ENCODE measurements at places on chromosomes 5 and 9.
A peak's percentile ranks its signal among the peaks of the same experiment; 100 is the strongest.

DNA sequence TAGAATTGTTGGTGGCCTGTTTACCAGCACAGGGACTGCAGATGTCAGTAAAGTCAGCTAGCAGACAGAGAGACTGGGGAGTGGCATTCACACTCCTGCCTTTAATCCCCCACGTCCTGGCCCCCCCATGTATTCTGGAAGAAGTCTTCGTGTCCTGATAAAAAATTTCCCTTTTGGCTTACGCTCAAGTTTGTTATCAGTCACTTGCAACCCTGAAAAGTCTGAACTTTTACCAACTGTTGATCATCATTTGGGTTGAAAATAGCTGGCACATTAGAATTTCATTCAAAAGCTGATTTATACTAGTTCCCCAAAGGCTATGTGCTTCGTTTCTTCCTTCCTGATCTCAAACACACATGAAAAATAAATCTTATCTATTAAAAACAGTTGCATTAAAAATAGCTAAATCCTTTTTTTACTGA, 5.8 kb upstream of the CRHBP start:
- no peak for DNase-seq

DNA sequence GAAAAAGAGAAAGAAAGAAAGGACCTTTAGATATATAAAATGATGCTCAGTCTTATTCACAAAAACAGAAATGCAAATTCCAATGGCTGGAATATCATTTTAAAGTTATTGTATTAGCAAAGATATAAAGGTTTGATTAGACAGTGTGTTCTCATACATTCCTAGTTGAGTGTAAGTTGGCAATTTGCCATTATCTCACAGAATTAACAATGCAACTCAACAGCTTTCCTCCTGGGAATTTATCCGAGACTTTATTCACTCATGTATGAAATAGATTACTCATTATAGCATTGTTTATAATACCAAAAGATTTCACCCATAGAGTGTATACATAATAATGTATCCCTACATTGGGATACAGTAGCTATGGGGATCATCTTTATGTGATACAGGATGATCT, 27.1 kb upstream of the MLLT3 start:
- no peak for DNase-seq

DNA sequence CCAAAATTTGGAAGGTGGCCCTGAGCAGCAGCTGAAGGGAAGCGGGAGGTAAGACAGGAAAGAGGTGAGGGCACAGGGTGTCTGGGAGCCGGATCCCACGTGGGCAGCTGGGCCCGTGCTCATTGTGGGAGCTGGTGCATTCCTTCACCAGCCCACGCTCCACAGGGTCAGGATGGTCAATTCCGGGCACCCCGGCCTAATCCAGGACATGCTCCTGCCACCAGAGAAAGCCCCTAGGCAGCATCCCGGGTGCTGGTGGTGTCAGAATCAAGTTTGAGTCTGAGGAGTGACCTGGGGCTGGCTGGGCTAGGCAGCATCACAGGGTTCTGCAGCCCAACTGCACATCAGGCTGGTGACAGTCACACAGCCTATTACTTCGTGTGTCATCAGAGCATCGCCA, 7.1 kb upstream of the PDCD6 start:
- no peak for DNase-seq

DNA sequence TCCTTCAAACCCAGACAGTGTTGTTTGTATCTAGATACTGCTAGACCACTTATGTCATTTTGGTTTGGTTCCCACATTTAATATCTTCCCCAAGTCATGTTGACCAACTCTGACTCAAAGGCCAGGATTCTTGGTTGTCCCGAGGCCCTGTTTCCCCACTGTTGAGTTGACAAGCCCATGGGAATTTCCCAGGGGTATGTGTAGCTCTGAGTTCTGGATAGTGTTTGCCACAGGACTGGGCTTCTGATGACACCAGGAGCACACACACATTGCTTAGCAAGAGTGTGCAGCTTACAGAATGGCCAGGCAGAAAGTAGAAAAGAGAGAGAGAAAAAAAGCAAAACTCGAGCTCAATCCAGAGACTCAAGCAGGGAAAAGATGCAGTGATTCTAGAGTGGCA, 214.4 kb downstream of the NXNL2 start:
- no peak for DNase-seq

GRCh38 chr5:79521156-79521555, 7.2 kb upstream of the HOMER1 start:
- DNase-seq, result no peak

DNA sequence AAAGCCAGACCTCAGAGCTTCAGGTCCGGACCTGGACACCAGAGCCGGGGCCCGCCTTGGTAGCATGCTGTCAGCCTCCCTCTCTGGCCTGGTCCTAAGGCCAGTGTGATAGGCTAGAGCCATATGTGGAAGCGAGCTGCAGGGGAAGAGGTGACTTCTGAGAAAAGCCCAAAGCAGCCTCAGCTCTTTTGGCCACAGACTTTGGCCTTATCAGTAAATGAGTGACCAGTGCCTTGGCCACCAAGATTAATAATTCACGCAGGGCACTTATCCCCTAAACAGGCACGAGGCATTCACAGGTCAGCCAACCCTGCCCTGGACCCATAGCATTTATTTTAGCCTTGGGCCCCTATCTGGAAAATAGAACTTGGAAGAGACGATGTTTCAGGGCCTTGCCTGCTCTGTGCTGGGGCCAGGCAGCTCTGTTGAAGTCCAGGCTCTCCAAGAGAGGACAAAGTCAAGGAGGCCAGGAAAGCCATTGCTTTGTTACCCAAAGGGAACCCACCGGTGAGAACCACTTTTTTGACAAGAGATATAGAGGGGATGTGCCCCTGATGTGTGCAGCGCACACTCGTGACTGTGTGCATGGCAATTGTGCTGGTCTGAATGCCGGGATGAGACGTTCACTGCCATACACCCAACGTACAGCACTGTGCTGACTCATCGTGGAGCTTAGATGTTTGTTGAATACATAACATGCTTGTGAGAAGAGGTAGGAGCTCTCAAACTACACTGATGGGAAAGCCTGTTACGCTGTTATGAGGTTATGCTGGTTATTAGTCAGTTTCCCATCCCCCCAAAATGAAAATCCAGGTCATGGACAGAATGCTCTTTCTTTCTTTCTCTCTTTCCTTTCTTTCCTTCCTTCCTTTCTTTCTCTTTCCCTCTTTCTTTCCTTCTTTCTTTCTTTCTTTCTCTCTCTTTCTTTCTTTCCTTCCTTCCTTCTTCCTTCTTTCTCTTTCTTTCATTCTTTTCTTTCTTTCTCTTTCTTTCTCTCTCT, 5.0 kb upstream of the SLC34A1 start:
- no peak for DNase-seq

GRCh38 chr5:60698336-60698735, 1.6 kb downstream of the DEPDC1B start:
- DNase-seq, result no peak

GRCh38 chr5:68148096-68148495, 67.5 kb upstream of the PIK3R1 start:
- DNase-seq, result no peak

GRCh38 chr9:87109851-87110250, 162.5 kb upstream of the GAS1 start:
- no peak for DNase-seq

DNA sequence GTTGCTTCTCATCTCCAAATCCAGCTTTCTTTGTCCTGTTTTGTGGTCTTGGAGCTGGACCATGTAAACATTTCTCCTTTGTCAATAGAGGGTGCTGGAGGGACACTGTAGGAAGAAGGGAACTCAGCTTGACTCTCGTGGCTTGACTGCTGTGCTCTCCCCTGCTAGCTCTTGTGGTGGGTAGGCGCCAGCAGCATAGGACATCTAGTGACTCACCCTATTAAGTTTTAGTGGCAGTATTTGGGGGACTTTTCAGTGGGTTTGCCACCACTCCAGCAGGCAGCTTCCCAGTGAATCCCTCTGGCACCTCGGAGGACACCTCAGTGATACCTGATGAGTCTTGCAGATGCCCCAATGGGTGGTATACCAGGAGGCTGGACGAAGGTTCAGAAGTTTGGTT, 97.8 kb downstream of the TSSK1B start:
- DNase-seq, result no peak

- no peak for DNase-seq
Measured at GRCh38 chr9:94178927-94179326, 80.2 kb upstream of the ZNF169 start.

GRCh38 chr9:16125629-16126028, 572.8 kb downstream of the CCDC171 start:
- no peak for DNase-seq

DNA sequence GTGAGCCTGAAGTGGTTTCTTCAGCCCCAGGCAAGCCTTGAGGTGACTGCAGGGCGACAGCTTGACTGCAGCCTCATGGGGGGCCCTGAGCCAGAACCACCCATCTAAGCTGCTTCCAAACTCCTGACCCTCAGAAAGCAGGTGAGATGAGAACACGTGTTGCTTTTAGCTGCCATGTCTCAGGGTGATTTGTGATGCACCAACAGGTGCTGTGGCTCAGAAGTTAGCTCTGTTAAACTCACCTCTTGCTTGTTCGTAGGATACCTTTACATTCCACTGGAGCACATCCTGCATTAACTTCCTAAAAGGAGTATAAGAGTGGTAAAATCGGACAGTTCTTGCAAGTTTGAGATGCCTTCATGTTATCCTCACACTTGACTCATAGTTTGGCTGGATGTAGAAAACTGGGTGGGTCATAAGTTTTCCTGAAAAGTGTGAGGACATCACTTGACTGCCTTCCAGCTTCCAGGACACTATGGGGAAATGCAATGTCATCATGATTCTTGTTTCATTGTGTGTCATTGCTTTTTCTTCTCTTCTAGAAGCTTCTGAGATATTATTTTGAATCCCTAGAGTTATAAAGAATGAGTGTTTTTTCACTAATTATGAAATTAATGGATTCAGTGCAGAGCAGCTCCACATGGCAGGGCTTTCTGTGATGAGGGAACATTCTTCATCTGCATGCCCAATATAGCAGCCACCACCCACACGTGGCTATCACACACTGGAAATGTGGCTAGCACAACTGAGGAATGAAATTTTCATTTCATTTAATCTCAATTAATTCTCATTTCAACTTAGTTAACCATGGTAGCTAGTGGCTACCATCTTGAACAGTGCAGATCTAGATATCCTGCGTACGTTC, 92.3 kb downstream of the HSD17B3 start:
- DNase-seq, result no peak

GRCh38 chr9:127132921-127133647, 10.6 kb upstream of the ANGPTL2 start:
- DNase-seq, result no peak

GRCh38 chr9:35481347-35481975, 8.4 kb upstream of the RUSC2 start:
- peak; percentile 26 for DNase-seq

DNA sequence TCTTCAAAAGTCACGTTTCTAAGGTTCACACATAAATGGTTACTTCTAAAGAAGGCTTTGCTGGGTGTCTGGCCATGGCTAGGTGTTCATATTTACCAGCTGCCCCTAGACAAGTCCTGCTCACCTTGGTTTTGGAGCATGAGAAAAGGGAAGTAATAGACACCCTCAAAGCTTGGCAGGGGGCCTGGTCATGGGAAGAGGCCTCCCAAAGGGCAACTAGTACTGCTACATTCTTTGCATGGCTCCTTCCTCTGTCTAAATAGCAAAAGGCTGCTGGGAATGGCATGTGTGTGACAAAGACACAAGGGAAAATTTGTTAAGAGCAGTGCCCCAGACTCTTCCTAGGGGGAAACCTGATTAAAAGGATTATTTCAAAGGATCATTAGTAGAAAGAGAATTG, 93.4 kb downstream of the NRG2 start:
- DNase-seq, result no peak

DNA sequence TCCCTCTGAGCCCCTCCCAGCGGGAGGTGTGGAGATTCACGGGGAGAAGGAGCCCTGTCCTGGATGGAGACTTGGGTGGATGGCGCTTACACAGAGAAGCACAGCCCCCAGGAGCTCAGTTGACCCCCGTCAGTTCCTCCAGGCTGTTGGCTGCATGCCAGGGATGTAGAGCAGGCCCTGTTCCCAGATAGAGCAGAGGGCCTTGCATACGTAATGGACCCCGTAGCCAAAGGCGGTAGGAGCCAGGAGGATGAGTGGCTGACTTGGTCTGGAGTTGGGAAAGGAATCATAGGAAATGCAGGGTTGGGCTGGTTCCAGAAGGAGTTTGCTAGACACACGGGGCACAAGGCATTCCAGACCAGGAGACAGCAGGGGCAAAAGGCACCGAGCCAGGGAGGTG, 2.5 kb downstream of the PMPCA start:
- DNase-seq, result no peak

- no peak for DNase-seq
Measured at GRCh38 chr9:93458712-93459111, 5.3 kb upstream of the FAM120AOS start.

DNA sequence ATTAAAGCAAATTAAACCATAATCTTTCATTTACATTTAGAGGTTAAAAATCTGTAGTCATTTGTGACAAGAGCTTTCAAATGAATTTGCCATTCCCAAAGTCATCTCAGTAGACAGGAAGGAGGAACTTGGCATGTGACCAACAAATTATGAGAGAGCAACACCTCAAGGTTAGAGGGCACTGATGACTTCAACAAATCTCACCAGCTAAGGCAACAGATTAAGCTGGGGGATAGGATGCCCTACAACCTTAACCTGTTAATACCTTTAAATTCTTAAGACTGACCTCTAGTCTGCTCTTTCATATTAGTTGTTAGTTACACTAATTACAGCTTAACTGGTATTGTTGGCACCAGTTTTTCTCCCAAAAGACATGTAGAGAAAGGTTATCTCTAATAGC, 18.4 kb downstream of the POU5F2 start:
- no peak for DNase-seq

- no peak for DNase-seq
Measured at GRCh38 chr5:132477784-132478365, 12.7 kb downstream of the IRF1 start.

- DNase-seq, result no peak
Measured at GRCh38 chr9:20085842-20086241, 297.0 kb upstream of the SLC24A2 start.

GRCh38 chr5:1974501-1975405, 92.0 kb upstream of the IRX4 start:
- no peak for DNase-seq

- DNase-seq, result no peak
Measured at GRCh38 chr5:124841829-124842712, 95.6 kb upstream of the ZNF608 start.

GRCh38 chr5:115179394-115180164, 9.9 kb upstream of the TRIM36 start:
- no peak for DNase-seq

DNA sequence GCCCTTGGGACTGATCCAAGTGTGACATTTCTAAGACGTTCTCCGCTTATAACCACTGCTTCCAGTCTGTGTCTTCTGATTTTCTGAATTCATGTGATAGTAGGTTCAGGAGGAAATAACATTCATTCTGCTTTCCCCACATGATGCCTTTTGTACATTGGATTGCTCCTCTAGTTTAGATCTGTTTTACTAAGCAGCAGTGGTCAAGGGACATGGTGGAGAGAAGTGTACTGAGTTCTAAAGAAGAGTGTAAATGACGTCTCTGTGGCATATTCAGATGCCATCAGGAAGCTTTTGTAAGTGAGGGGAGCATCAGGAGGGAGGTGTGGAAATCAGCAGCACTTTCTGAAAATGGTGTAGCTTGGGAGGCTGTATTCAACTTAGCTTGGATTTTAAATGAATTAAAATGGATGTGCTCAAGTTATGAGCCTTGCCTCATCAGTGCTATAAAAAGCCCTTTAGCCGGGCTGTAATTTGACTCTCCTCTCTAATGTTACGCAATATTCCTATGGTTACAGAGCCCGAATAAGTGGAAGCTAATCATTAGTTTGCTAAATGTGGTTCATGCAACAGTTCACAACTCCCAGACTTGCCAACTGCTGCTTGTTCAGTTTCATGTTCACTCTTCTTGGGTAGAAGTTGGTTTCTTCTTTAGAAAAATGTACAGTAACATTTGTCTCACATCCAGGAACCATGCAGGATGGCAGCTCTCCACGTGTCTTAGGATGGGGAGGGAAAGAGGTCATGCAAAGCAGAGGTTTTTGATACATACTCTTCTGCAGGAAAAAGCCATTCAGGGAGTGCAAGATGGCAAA, 281.3 kb downstream of the ARHGAP26 start:
- no peak for DNase-seq

Data from GM18507 (cell line).